Panc1 (cell line): ENCODE measurements at places on chromosomes 2 and 18. TPM values are rescaled to one million over a fixed set of nuclear protein-coding genes. Genes with fewer than 3 reads are reported as not detected.

DNA sequence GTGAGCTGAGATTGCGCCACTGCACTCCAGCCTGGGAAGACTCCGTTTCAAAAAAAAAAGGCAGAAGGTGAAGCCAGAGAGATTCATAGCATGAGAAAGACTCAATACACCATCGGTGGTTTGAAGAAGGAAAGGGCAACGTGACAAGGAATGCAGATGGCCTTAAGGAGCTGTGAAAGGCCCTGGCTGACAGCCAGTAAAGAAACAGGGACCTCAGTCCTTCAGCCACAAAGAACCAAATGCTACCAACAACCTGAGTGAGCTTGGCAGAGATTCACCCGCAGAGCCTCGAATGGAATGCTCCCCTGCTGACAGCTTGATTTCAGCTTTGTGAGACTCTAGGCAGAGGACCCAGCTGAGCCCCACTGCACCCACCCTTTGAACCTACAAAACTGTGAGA is 154.9 kb upstream of the NDUFV2 start:
- H3K27me3 ChIP-seq = no peaks in the 10 kb centered on the region
- H3K36me3 ChIP-seq = no peaks in the 10 kb centered on the region
- no peak overlapping the region for H3K27ac ChIP-seq

- peaks cover 2% of the 10 kb centered on the region; the same call in 1 of the 2 replicates for H3K36me3 ChIP-seq
- no peak overlapping the region for H3K4me3 ChIP-seq
- no peaks in the 10 kb centered on the region for H3K4me1 ChIP-seq
Measured at GRCh38 chr2:173264151-173264550, 90.5 kb upstream of the CDCA7 start.

GRCh38 chr18:76855594-76855993 is 33.2 kb downstream of the ZNF236 start:
- H3K27ac ChIP-seq = no peak overlapping the region
- no peak overlapping the region for H3K4me3 ChIP-seq
- no peaks in the 10 kb centered on the region for H3K36me3 ChIP-seq
- H3K4me1 ChIP-seq = no peaks in the 10 kb centered on the region
- H3K27me3 ChIP-seq = no peaks in the 10 kb centered on the region

GRCh38 chr2:109064660-109065390 is 64.2 kb upstream of the SH3RF3 start:
- no peak overlapping the region for H3K27ac ChIP-seq
- no peak overlapping the region for H3K4me3 ChIP-seq
- no peaks in the 10 kb centered on the region for H3K36me3 ChIP-seq
- DNase-seq = no peak
- no peaks in the 10 kb centered on the region for H3K4me1 ChIP-seq

GRCh38 chr2:181911830-181912229 is 20.3 kb downstream of the ITPRID2 start:
- DNase-seq = no peak
- no peaks in the 10 kb centered on the region for H3K27me3 ChIP-seq
- peaks cover 11% of the 10 kb centered on the region; the same call in 1 of the 2 replicates for H3K4me1 ChIP-seq

NRP2 gene
- total RNA-seq = 6.7 TPM

DNAH7 gene
- 0.98 TPM for total RNA-seq

IL1F10 gene
- not detected for total RNA-seq

HADHB gene
- total RNA-seq = 106 TPM

DYNAP gene
- total RNA-seq = not detected

CTDSP1 gene
- 128 TPM for total RNA-seq

MIB1 gene
- 66.3 TPM for total RNA-seq
